Activated naive CD4-positive, alpha-beta T cell treated with Interleukin-2 at 50 U/mL for 16 hours (primary cell): ENCODE measurements at places on chromosomes 13 and 19.

DNA sequence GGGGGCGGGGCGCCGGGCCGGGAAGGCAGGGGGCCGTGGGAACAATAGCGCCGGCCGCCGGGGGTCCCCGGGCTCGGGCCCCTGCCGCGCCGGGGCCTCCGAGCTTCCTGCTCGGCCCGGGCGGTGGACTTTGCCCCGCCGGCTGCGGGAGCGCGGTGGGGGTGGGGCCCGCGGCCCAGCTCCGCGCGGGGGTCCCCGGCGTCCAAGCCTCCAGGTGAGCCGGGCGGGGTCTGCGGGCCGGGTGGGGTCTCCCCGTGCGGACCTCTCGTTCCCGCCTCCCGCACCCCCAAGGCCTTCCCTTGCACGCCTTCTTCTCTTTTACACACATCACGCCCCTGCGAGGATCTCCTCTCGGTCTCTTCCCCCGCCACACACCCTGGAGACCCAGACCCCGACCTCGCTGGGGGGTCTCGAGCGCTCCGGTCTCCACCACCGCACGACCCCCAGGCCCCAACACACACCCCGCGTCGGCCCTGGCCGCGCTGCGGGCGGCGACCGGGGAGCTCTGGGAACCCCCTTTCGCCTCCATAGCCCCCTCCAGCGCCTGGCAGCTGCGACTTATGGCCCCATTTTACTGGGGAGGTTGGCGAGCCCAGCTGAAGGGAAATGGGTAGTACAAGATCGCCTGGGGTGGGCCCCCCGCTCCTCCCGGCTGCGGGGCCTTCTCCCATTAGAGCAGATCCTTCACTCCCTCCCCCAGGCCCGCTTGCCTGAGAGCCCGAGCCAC lies 711 bp downstream of the CAMSAP3 start:
- no peak for DNase-seq

- no peak for DNase-seq
Observed at GRCh38 chr13:48979892-48980291, 4.2 kb downstream of the FNDC3A start.

DNA sequence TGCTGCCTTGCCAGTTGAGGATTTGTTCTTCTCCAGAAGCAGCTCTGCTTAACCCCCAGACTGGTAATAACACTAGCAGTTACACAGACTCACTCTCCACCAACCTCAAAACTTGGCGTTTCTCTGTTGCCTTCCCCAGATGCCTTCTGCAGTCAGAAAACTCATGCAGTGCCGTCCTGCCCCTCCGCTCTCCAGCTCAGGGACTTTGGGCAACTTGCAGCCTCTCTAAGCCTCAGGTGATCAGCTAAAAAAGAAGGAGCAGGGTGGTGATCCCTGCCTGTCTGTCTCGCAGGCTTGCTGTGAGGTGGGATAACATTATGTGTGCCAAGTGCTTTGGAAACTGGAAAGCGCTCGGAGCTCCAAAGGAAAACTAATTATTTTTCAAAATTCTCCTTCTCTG lies 391.6 kb downstream of the HS6ST3 start:
- DNase-seq, result no peak

- DNase-seq, result no peak
Observed at GRCh38 chr13:39512687-39513086, 90.3 kb downstream of the LHFPL6 start.

DNA sequence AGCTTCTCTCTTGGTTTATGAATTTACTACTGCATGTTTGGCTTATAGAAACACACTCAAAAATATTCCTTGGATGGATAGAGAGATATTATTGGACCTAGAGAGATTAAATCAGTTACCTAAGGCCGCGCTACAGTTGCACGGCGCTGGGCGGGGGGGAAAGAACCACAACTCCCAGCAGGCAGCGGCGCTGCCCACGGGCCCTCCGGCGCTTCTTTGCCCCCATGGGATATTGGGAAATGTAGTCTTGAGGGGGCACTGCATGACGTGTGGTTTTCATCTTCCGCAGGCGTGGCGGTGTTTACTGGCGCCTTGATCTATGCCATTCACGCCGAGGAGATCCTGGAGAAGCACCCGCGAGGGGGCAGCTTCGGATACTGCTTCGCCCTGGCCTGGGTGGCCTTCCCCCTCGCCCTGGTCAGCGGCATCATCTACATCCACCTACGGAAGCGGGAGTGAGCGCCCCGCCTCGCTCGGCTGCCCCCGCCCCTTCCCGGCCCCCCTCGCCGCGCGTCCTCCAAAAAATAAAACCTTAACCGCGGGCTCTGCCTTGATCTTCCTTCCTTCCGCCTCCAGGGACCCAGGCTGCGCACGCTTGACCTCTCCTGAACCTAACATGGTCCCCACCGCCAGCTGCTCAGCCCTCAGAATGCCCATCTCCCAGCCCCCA lies 4.8 kb downstream of the EMP3 start:
- DNase-seq, result peak; percentile 82

GRCh38 chr13:97226788-97227627 lies 4.9 kb downstream of the MBNL2 start:
- DNase-seq, result peak; percentile 41

GRCh38 chr19:51722492-51722891 lies 1.3 kb downstream of the HAS1 start:
- no peak for DNase-seq

DNA sequence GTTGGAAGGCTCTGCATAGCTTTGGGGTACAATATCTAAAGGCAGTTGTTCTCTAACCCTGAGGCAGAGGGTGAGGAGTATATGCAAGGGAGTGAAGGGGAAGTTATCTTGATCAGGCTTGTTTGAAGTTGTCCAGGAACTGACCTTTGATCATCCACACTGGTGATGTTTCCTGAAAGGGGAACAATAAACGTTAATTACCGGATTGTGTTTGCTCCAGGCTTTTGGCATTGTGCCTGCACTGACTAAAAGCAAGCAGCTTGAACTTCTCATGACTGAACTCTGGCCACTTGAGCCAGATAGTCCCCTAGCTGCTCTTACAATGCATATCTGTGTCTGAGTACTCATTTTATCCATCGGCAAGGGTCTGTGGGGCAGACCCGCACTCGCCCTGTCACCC lies 27.0 kb upstream of the ZNF726 start:
- no peak for DNase-seq

GRCh38 chr19:30682999-30683536 lies 310.9 kb downstream of the ZNF536 start:
- DNase-seq, result peak; percentile 50

DNA sequence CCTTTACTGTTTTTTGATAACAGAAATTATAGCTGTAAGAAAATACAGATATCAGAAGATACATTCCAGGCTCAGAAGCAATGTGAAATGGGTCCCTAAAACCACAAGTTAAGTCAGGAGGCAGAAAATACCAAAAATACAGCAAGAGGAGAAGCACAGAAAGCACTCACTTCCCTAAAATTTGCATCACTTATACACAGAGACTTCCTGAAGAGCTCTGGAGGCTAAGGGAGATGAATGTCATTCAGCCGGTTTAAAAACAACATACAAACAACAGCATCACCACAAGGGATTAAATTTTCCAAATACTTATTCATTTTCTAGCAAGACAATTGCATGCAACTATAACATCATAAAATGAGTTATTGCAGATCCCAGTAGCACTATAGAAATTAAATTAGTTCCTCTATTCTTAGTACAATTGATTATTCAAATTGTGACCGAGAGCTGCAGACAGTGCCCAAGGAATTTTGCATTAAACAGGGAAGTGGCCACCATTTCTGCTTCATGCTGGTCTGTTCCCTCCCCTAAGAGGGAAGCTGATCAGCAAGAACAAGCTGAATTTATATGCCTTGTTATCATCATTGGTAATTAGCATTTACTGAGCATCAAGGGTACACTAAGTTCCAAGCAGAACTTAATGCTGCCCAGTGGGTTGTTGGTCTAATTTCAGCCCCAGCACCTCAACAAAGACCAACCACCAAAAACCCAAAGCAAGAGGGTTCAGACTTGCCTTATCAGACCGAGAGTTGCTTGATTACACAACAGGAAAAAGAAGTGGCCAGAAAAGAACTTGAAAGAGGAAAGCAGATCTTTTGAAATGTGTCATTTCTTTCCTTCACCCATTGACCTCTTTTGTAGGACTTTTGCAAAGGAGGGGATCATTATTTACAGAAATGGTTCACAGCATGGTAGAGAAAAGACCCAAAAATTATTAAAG lies 140.7 kb downstream of the KCTD12 start:
- DNase-seq, result no peak

- DNase-seq, result no peak
Observed at GRCh38 chr13:33284031-33284430, 1.5 kb downstream of the STARD13 start.

DNA sequence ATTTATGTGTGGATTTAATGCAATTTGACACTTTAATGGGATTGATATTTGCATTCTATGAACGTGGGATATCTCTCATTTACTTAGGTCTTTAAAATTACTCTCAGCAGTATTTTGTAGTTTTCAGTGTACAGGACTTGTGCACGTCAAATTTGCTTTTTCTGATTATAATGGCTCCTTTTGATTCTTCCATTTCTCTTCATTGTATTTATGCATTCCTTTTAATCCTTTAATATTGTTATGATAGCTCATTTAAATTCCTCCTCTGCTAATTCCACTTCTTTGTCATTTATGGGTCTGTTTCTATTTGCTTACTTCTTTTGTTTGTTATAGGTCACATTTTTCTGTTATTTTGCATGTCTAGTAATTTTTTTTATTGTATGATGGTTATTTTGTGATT lies 226.6 kb downstream of the ATP8A2 start:
- no peak for DNase-seq

GRCh38 chr19:14758816-14759215 lies 19.5 kb downstream of the ADGRE2 start:
- no peak for DNase-seq

GRCh38 chr13:40637643-40638042 lies 28.8 kb downstream of the FOXO1 start:
- no peak for DNase-seq

- DNase-seq, result peak; percentile 83
Observed at GRCh38 chr13:24264976-24265375, 44.4 kb upstream of the C1QTNF9 start.

- no peak for DNase-seq
Observed at GRCh38 chr19:8238251-8238650, 29.1 kb downstream of the CERS4 start.

GRCh38 chr13:94660695-94661326 lies 51.5 kb downstream of the SOX21 start:
- DNase-seq, result no peak

- DNase-seq, result peak; percentile 37
Observed at GRCh38 chr19:37227996-37228395, 10.0 kb downstream of the ZNF383 start.

GRCh38 chr13:95862408-95862807 lies 185.5 kb downstream of the DNAJC3 start:
- DNase-seq, result no peak

DNA sequence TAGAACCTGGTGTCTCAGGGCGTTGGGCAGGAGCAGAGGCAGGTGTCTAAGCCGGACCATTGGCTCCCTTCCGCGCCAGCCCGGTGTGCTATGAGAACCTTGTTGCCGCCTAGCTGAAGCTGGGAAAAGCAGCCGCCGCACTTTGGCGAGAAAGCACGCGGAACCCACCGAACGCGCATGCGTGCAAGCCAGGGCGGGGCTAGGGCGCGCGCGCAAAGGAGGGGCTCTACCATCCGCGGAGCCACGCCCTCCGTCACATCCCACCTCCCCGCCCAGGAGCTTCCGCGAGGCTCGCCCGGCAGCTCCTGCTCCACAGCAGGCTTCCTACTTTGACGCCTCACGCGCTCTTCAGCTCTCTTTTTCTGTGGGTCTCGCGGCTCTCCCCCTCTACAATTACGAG lies 51.3 kb downstream of the WDR87 start:
- DNase-seq, result no peak

DNA sequence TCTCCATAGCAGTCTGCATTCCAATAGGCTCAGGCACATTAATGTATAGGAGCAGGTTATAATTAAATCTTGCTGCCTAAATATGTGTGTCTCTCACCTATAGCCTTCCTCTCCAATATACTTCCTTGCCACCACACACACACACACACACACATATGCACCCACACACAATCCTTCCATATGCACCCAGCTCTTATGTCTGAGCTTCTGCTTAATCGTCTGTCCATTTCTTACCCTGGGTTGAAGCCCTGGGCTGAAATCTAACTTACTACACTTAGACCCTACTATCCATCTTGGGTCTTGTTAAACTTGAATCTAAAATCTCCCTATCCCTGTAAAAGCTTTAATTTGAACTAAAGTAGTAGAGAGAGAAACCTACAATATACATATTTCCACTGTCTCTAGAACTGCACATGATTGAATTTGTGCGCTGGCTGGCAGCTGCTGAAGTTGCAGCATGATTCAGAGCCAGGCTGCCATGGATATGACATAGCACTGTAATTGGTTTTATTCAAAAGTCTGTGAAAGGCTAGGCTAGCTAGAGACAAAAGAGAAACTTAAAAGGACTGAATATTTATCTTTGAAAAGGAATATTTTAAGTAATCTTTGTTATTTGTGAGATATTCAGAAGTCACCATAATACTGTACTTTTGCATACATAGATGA lies 25.7 kb upstream of the FREM2 start:
- no peak for DNase-seq

- no peak for DNase-seq
Observed at GRCh38 chr13:100508996-100509395, 79.6 kb downstream of the GGACT start.

- DNase-seq, result no peak
Observed at GRCh38 chr13:89363144-89363543, 1692.0 kb downstream of the SLITRK5 start.

DNA sequence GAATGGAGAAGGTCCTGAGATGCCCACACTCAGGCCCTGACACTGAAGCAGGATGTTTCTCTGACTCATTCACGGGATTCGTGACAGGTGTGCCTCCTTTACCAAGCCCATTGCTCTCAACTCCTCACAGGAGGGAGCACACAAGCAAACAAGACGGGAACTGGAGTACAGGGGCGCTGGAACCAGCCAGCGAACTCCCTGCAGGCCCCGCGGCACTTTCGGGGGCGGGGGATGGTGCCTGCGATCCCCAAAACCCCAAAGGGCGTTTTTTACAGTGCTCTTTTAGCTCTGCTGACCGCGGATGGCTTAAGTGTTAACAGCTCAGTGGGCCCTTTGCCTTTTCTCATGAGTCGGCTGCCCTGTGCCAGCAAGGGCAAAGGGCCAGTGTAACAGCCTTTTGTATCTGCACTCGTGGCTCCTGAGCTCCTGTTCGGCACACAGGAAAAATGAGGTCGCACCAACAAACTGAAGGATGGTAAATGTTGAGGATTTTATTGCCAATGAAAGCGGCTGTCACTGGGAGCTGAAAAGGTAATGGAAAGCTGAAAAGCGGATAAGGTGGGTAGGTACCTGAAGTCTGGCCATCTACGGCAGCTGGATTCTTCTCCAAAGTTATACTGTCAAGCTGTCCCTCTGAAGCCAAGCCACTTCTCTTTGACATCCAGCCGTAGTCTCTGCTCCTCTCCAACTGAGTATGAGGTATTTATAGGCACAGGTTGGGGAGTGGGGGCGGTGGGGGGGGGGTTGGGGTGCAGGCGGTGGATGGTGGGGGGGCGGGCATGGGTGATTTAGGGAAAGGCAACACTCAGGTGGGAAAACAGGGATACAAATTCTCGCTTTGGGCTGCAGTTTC lies 65.0 kb upstream of the TRPC4 start:
- no peak for DNase-seq

GRCh38 chr19:4678881-4679790 lies 9.0 kb upstream of the MYDGF start:
- DNase-seq, result peak; percentile 8
